ENCODE measurements at places on chromosomes 4 and X. TPM values are rescaled to one million over a fixed set of nuclear protein-coding genes. Genes with fewer than 3 reads are reported as not detected.

The SLC2A9 gene
- total RNA-seq, result 3.1 TPM

The OPRPN gene
- not detected for total RNA-seq

DNA sequence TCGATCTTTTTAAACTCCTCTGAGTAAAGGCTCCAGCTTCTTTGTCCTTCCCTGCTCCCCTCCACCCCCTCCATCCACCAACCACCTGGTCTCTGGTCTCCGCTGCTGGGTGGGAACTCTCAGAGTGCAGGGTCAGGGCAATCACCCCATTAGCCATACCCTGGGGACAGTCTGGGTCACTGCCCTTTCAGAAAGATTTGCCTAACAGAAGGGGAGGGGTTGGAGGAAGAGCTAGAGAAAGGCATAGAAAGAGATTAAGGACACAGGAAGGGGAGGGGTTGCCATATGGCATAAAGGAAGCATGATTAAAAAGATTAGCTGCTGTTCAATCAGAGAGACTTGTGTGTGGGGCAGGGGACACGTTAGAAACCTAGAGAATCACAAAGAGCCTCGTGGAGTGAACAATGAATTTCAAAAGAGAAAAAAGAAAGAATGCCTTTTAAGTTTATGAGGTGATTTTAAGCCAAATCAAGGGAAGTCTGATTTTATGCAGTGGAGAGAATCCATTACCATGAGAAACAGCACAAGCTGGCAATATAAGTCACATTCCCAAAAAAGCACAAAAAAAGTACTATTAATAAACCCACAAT lies 115.5 kb upstream of the ACSL4 start:
- DNase-seq, result no peak
- H3K36me3 ChIP-seq, result no peaks in the 10 kb centered on the region
- H3K4me1 ChIP-seq, result peaks cover 22% of the 10 kb centered on the region
- peak overlapping the region; percentile 74 for H3K27ac ChIP-seq

- H3K27me3 ChIP-seq, result no peaks in the 10 kb centered on the region
- DNase-seq, result no peak
- no peak overlapping the region for H3K4me3 ChIP-seq
- peaks cover 2% of the 10 kb centered on the region for H3K36me3 ChIP-seq
- H3K27ac ChIP-seq, result no peak overlapping the region
Observed at GRCh38 chr4:87532109-87532508, 2.9 kb upstream of the SPARCL1 start.

DNA sequence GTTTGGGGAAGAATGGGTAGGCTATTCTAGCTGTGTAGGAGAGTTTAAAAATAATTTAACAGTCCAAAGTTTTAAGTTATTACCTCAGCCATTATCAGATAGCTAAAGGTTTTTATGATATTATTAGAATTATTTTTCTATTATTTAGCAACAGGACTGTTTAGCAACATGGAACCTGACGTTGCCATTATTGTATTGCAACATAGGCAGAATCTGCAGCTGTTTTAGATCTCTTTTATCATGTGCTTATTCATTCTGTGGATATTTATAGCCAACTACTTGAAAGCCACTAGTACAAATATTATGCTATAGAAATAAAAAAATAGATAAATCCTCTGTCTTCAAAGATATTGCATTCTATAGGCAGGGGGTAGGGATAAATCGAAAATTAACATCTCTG lies 382.0 kb upstream of the TRAM1L1 start:
- H3K4me3 ChIP-seq, result no peak overlapping the region
- H3K4me1 ChIP-seq, result peaks cover 1% of the 10 kb centered on the region
- no peaks in the 10 kb centered on the region for H3K27me3 ChIP-seq

- no peak for DNase-seq
- peaks cover 63% of the 10 kb centered on the region for H3K27me3 ChIP-seq
- no peak overlapping the region for H3K27ac ChIP-seq
Observed at GRCh38 chrX:100410901-100411801, 1.1 kb upstream of the PCDH19 start.

DNA sequence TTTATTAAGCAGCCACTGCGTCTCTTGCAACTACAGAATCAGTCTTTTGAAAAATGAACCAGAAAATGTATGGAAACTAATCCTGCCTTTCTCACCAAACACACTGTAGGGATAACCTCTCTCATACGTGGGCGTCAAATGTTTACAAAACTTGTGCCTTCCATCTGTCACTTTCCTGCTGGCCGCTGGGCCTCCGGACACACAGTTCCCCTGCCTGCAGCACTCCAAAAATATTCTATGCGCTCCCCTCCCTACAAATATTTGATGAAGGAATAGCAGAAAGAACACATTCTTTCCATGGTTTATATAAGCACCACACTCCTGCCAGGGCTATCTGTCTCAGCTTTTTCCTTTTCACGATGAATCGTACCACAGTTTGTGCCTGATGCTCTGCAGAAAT lies 14.9 kb upstream of the CYTL1 start:
- DNase-seq, result no peak
- no peaks in the 10 kb centered on the region for H3K36me3 ChIP-seq
- H3K4me3 ChIP-seq, result no peak overlapping the region
- H3K4me1 ChIP-seq, result peaks cover 5% of the 10 kb centered on the region
- H3K27ac ChIP-seq, result no peak overlapping the region

GRCh38 chr4:111231281-111231680 lies 608.4 kb upstream of the PITX2 start:
- H3K27ac ChIP-seq, result no peak overlapping the region
- H3K36me3 ChIP-seq, result no peaks in the 10 kb centered on the region
- no peaks in the 10 kb centered on the region for H3K4me1 ChIP-seq
- no peak for DNase-seq
- no peaks in the 10 kb centered on the region for H3K27me3 ChIP-seq
- H3K4me3 ChIP-seq, result no peak overlapping the region

- no peak overlapping the region for H3K4me3 ChIP-seq
- no peaks in the 10 kb centered on the region for H3K27me3 ChIP-seq
- no peak overlapping the region for H3K27ac ChIP-seq
- no peak for DNase-seq
Observed at GRCh38 chr4:87192145-87192919, 28.1 kb downstream of the KLHL8 start.

- no peaks in the 10 kb centered on the region for H3K36me3 ChIP-seq
- no peaks in the 10 kb centered on the region for H3K4me1 ChIP-seq
- no peak for DNase-seq
- H3K27me3 ChIP-seq, result no peaks in the 10 kb centered on the region
Observed at GRCh38 chrX:79630033-79631009, 263.2 kb upstream of the ITM2A start.

DNA sequence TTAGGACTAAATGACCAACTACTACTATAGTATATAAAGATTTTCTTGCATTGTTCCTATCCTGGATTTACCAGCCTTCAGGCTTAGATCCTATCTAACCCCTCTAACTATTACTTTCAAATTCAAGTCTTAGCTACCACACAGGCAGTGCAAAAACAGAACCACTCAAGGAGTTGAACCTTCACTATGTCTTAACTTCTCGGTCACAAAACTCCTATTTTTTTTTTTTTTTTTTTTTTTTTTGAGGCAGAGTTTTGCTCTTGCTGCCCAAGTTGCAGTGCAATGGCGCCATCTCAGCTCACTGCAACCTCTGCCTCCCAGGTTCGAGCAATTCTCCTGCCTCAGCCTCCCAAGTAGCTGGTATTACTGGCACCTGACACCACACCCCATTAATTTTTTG lies 6.3 kb upstream of the FAM200B start:
- peaks cover 11% of the 10 kb centered on the region for H3K4me1 ChIP-seq
- peaks cover 2% of the 10 kb centered on the region for H3K36me3 ChIP-seq
- DNase-seq, result no peak
- H3K4me3 ChIP-seq, result no peak overlapping the region
- no peaks in the 10 kb centered on the region for H3K27me3 ChIP-seq
- H3K27ac ChIP-seq, result no peak overlapping the region

- no peak overlapping the region for H3K27ac ChIP-seq
- no peaks in the 10 kb centered on the region for H3K36me3 ChIP-seq
- no peak overlapping the region for H3K4me3 ChIP-seq
- H3K4me1 ChIP-seq, result no peaks in the 10 kb centered on the region
Observed at GRCh38 chrX:1034717-1035116, 177.7 kb downstream of the CRLF2 start.

DNA sequence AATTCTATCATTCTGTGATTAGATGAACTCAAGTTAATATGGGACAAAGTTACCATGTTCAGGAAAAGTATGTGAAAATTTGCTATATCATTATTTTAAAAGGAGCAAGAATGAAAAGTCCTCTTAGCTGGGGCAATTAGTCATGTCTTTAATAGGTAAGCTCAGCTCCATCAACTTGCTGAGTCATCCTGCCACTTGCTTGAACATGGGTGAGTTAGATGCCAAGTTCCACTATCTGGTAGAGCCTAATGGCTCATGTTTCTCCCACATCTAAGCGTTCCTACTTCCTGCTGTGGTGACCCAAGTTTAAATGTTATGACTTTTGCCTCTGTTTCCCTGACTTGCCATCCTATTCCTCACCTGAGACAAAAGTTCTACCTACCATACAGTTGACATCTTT lies 276.8 kb downstream of the ZNF674 start:
- no peak overlapping the region for H3K27ac ChIP-seq
- H3K4me3 ChIP-seq, result no peak overlapping the region

- peak overlapping the region; percentile 98 for H3K27ac ChIP-seq
- H3K27me3 ChIP-seq, result no peaks in the 10 kb centered on the region
- peaks cover 11% of the 10 kb centered on the region for H3K4me1 ChIP-seq
- H3K36me3 ChIP-seq, result peaks cover 15% of the 10 kb centered on the region
- peak overlapping the region; percentile 99 for H3K4me3 ChIP-seq
Observed at GRCh38 chr4:70902577-70903290, 565 bp downstream of the MOB1B start.

DNA sequence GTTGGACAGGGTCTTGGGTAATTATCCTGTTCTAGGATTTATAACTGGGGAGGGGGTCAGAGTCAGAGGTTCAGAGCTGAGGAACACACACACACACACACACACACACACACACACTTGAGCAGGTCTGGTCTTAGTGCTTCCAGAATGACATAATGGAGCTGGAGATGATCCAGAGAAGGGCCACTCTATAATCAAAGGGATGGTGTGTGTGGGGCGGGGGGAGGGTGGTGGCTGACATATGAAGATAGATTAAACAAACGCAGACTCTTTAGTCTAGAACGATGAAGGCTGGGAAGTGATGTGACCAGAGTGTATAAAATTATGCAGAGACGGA lies 434 bp upstream of the TMEM255A start:
- H3K36me3 ChIP-seq, result no peaks in the 10 kb centered on the region
- H3K27ac ChIP-seq, result no peak overlapping the region
- H3K27me3 ChIP-seq, result peaks cover 72% of the 10 kb centered on the region

DNA sequence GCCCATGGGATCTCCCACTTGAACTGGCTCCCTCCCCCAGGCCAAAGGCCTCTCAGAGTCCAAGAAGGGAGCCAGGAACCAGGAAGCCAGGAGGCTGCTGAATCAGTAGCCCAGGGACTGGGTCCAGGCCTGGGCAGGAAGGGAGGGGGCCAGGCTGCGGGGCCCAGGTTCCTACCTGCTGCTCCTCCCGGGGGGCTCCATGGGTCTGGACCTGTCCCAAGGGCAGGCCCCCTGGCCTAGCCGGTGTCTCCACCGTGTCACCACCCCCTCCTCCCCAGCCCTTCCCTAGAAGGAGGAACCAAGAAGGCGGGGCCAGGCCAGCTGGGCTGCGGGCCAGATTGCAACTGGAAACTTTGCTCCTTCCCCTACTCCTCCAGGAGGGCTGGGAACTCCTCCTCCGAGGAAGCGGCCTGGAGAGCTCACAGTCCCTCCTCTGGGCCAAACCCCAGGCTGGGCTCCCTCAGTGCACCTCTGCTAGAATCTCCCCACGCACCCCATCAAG lies at the start of gene IQSEC2:
Gene IQSEC2 (minus strand): TSS at position 264 of the 502 bp plus-strand sequence.
- no peaks in the 10 kb centered on the region for H3K27me3 ChIP-seq
- H3K4me1 ChIP-seq, result peaks cover 4% of the 10 kb centered on the region
- no peak within 1 kb of the TSS for H3K4me3 ChIP-seq
- H3K36me3 ChIP-seq, result no peaks in the 10 kb centered on the region
- no peak within 1 kb of the TSS for H3K27ac ChIP-seq

- H3K27ac ChIP-seq, result no peak overlapping the region
- no peak overlapping the region for H3K4me3 ChIP-seq
- peaks cover 17% of the 10 kb centered on the region for H3K27me3 ChIP-seq
Observed at GRCh38 chr4:154234576-154234975, 257.0 kb downstream of the DCHS2 start.
